ENCODE measurements at places on chromosomes 1 and 21.

GRCh38 chr1:161989786-161990185 lies 33.9 kb downstream of the OLFML2B start:
- no peak for DNase-seq

- peak; percentile 32 for DNase-seq
Observed at GRCh38 chr1:218346391-218347204, 1.5 kb downstream of the TGFB2 start.

GRCh38 chr1:170580636-170581440 lies 48.9 kb downstream of the GORAB start:
- DNase-seq: no peak

- DNase-seq: no peak
Observed at GRCh38 chr21:28636752-28637691, 355.7 kb downstream of the LTN1 start.

DNA sequence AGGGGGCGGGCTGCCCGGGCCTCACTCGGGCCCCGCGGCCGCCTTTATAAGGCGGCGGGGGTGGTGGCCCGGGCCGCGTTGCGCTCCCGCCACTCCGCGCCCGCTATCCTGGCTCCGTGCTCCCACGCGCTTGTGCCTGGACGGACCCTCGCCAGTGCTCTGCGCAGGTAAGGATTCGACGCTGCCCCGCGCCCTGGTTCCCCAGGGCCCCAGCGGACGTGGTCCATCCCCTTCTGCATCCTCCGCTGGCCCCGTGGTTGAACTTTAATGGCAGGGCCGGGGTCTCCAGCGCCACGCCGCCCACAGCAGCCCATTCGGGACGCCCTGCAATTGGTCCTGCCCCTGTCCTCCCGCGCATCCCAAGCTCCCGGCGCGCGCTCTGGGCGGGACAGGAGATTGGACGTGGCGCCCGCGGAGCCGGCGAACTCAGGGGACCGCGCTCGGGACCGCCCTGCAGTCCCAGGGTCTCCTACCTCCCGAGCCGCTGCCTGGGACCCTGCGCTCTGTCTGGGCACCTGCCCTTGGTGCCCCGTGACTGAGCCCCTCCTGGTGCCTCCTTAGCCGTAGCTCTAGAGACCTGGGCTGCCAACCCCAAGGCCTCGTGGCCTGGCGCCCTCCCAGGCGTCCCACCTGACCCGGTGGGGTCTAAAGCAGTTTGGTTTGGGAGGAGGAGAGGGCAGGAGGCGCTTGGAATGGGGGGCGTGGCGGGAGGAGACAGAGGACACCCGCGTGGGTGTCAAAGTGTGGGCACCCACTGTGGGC lies at the start of gene ALPL:
ALPL (plus strand) TSS at position 73 of the 762 bp plus-strand sequence. CDS start 44,659 bp downstream, outside the sequence.
- DNase-seq: no peak

All from activated B cell treated with CpG ODN at 0.5 μM for 24 hours (primary cell).